ENCODE measurements at places on chromosomes 7 and 10. TPM values are rescaled to one million over a fixed set of nuclear protein-coding genes. Genes with fewer than 3 reads are reported as not detected.

SPDYE6 gene
- not detected for total RNA-seq

CLDN12 gene
- total RNA-seq = 8.1 TPM

CYREN gene
- total RNA-seq = 30.8 TPM

EPO gene
- not detected for total RNA-seq

GRID1 gene
- total RNA-seq = not detected
